ENCODE measurements at places on chromosomes 16 and 17.

DNA sequence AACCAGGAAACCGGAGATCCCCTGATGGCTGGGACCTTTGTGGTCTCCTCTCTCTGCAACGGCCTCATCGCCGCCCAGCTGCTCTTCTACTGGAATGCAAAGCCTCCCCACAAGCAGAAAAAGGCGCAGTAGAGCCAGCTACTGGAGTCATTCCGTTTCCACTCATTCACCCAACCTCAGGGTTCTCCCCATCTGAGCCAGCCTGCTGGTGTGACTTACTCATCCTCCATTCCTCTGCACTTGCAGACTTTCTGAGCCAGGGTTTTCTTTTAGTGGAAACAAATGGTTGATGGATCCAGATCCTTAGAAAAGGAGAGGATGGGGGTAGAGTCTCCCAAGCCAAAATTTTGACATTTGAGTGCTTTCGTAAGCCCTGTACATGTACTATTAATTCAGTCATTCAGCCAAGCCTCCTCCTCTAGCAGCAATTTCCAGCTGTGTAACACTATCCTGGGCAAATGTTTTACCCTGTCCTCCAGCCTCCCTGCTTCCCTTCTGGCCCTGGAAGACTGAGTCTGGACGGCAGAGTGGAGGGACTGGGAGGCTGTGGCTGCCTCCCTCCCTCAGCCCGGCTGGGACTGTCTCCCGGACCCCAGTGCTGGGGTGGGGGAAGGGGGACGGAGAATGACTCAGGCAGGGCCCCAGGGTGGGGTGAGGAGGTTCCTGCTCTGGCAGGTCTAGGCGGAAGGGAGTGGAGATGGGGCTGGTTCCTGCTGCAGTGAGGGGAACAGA, 2.3 kb downstream of the SOX15 start:
- no peaks in the 10 kb centered on the region for H3K27me3 ChIP-seq
- H3K36me3 ChIP-seq, result peaks cover 31% of the 10 kb centered on the region
- no peak overlapping the region for H3K4me3 ChIP-seq
- no peak for DNase-seq
- peaks cover 16% of the 10 kb centered on the region for H3K4me1 ChIP-seq

DNA sequence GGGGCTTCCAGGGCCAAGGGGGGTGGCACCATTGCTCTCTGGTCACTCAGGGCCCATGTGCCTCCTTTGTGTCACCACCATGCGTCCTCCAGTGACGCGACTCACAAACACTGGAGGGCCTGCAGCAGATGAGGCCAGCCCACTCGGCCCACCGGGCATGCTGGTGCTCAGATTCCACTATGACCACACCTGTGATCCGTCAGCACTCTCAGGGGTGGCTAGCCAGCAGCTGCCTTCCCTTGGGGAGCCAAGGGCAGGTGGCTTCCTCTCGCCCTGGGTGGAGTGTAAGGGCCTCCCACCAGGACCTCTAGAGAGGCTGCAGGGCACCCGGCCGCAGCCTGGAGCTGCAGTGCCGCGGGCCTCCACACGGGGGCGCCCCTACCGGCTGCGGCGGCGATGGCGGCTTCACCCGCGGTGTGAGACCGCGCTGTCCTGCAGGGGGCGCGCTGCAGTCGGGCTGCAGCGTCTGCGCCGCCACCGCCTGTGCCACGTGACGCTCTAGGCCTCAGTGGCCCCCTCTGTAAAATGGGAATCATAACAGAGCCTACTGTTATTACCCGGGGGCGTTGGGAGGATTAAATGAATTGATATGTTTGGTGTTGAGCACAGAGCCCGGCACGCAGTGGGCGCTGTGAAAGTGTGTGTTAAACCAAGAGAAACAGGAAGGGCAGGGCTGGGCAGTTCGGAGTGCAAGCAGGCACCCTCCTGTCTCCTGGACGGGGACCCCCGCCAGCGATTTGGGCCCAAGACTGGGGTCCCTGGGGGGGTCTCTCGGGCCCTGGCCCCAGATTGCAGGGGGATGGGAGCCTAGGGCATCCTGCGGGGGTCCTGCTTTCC, 192.4 kb upstream of the GSE1 start:
- H3K4me1 ChIP-seq, result no peaks in the 10 kb centered on the region
- peak; percentile 59 for DNase-seq
- no peak overlapping the region for H3K27ac ChIP-seq

DNA sequence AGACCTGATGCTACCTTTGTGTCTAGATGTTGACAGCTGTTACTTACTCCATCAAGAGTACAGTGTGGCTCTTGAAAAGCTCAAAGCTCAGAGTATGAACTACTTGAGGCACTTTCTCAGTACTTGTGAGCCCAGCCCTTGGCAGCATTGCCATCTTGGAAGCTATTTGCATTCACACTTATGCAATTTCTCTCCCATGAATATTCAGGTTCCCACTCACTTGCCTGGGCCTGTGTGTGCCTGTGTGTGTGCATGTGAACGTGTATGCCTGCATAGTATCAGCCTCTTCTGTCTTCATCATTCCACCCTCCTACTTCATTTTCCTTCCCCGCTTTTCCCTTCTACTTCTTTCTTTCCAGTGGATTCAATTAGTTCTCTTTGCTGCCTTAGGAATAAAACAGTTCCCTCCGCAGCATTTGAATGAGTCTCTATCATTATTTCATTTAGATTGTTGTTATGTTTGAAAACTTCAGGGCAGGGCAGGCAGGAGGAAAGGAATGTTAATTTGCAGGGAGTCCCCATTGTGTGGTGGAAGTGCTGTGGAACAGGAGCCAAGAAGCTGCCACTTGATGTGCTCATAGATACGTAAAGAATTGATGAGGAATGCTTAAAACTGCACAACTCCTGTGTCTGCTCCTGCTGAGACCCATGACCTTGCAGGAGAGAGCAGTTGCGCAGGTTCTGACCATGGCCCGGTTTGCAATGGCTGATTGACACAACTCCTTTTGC, 58.9 kb downstream of the HS3ST4 start:
- H3K36me3 ChIP-seq, result no peaks in the 10 kb centered on the region
- H3K4me1 ChIP-seq, result no peaks in the 10 kb centered on the region
- no peak overlapping the region for H3K4me3 ChIP-seq
- H3K27ac ChIP-seq, result no peak overlapping the region

GRCh38 chr17:9271989-9272388, 250.7 kb downstream of the NTN1 start:
- H3K4me3 ChIP-seq, result no peak overlapping the region
- no peak for DNase-seq
- H3K27ac ChIP-seq, result no peak overlapping the region

GRCh38 chr17:75684249-75684648, 17.1 kb downstream of the SAP30BP start:
- no peaks in the 10 kb centered on the region for H3K27me3 ChIP-seq
- no peak for DNase-seq
- H3K4me3 ChIP-seq, result no peak overlapping the region
- H3K4me1 ChIP-seq, result peaks cover 3% of the 10 kb centered on the region
- H3K27ac ChIP-seq, result no peak overlapping the region
